8988T (cell line): ENCODE measurements at places on chromosomes 6 and 20.
A peak's percentile ranks its signal among the peaks of the same experiment; 100 is the strongest.

GRCh38 chr20:21967481-21967880 is 262.0 kb downstream of the PAX1 start:
- no peak for DNase-seq

DNA sequence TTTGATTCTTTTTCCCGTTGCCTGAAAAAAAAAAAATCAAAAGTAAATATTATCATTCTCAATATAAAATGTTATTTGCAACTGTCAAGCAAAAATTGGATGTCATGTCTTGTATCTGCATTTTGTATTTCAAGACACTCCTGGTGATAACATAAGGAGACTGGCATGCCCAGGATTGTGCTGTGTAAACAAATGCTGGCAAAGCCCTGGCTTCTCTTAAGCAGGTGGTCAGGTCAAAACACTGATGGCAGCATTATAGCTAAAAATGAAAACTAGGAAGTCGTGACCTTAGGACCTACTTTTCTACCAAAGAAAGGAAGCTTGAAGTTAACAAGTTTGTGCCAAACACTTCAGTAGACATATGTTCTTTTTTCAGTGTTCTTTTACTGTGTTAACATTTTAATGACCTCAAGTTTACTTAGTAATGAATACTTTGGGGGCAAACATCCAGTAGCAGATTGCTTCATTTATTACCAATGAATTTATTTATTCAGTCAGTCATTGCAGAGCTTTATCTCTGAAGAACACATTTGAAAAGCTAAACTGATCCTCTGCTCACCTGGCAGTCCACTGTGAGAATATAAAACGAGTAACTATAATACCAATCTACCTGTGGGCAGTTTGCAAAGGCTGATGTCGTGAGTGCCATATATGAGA is 243.1 kb upstream of the FLRT3 start:
- no peak for DNase-seq

GRCh38 chr6:161152907-161153662 is 120.8 kb downstream of the AGPAT4 start:
- DNase-seq = peak; percentile 65

GRCh38 chr6:145818796-145819195 is 4.2 kb upstream of the FBXO30 start:
- DNase-seq = no peak

DNA sequence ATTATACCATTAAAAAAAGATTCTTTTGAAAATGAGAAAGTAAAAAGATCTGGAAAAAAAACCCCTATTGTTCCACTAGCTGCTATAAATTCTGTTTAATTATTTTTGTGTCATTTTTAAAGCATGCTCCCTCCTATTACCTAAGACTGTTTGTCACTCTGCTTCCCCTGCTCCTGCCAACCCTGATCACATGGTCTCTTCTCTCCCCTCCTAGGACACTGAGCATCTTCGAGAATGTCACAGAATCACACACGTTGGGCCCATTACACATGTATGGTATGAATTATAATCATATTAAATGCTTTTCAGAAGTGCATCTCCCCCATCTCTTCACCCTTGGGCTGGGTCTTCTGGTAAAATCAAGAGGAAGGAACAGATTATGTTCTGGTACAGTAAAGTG is 6.2 kb downstream of the SNAP91 start:
- no peak for DNase-seq

GRCh38 chr6:117706504-117706903 is 31.2 kb downstream of the NUS1 start:
- no peak for DNase-seq

GRCh38 chr6:30820193-30820592 is 64.1 kb upstream of the DDR1 start:
- peak; percentile 35 for DNase-seq
